ENCODE measurements at places on chromosomes 12 and 14.

DNA sequence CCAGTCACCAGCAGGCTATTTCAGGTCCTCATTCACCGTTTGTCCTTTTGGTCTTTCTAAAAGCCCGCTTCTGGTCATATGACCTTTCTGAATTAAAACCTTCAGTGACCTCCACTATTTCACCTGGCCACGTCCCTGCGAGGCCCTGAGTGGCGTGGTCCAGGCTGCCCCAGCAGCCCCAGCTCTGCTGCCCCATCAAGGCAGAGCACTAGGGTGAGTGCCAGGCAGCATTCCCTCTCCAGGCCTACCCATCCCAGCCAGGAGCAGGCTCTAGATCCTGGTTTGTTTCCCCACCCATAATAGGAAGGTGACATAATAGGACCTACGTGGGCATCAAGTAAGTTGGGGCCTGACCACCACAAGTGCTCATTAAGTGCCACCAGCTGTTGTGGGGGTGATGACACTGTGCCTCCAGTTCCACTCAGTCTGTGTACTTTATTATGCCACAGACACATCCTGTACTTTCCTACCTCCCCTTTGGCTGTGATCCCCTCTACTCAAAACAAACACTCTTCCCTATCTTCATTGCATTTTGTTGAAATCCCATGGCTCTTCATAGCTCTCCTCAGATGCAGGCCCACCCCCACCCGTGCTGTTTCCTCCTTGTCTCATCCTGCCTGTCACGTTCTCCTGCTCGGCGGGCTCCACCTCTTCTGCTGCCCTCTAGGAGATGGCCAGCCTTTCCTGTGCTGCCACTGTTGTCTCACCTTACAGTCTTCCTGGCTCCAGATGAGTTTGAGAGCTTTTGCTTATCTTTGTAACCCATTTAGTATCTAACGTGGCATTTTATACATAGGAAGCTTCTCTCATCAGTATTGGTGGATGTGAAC, 21.4 kb downstream of the CKB start:
- no peak for DNase-seq

DNA sequence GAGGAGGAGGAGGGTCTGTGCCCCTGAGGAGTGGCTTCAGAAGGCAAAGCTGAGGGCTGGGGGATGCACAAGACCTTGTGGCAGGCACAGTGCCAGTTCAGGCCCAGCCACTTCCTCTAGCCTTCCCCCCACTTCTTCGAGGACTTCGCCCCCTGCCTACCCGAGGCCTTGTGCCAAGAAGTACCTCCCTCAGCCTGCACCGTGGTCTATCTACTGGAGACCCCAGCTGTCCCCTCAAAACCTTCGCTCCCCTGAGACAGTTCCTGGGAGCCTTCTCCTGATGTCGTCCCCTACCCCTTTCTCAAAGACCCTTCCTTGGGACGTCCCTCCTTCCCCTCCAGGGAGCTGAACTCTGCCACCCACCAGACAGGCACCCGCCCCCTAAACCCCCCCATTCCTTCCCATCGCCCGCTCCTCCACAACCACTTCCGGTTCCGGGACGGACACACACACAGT, 604 bp downstream of the ZNF384 start:
- DNase-seq, result no peak

GRCh38 chr14:66758031-66758613, 250.2 kb downstream of the GPHN start:
- DNase-seq, result no peak

DNA sequence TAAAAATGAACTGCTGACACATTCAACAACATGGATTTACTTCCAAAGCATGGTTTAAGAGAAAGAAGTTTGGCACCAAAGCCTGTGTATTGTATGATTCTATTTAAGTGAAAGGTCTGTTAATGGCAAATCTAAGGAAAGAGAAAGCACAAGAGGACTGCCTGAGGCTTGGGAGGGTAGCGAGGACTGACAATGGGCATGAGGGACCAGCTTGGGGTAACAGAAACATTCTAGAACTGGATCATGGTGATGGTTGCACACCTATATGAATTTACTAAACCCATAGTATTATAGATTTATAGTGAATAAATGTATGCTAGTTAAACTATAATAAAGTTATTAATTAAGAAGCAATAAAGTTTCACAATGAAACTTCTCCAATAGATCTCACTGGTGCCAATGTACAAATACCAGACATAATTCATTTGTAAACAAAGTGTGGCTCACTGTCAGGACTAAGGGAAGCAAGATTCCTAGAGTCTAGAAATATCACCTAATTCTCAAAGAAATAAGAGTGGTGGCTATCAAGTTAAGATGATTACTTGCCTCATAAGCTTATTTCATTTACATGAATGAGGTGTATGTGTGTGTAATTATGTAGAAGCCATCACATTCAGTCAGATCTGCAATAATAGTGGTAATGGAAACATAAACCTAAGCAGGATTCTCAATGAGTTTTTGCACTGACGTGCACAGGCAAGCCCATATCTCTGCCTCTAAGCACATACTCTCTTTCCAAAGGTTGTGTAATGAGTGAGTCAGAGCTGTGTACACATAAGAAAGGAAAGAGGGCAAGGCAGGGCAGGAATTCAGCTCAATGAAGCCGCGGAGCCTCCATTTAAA, 353.4 kb downstream of the KCNH5 start:
- no peak for DNase-seq

- DNase-seq, result no peak
Observed at GRCh38 chr12:75558287-75558686, 46.9 kb upstream of the KRR1 start.

Measured in stimulated activated CD8-positive, alpha-beta memory T cell treated with anti-CD3 and anti-CD28 coated beads, Interleukin-4, amount 100 ng/mL, for 1 hour (primary cell).